Psoas muscle (tissue), 8 donors: ENCODE measurements at places on chromosomes 7 and 10.

DNA sequence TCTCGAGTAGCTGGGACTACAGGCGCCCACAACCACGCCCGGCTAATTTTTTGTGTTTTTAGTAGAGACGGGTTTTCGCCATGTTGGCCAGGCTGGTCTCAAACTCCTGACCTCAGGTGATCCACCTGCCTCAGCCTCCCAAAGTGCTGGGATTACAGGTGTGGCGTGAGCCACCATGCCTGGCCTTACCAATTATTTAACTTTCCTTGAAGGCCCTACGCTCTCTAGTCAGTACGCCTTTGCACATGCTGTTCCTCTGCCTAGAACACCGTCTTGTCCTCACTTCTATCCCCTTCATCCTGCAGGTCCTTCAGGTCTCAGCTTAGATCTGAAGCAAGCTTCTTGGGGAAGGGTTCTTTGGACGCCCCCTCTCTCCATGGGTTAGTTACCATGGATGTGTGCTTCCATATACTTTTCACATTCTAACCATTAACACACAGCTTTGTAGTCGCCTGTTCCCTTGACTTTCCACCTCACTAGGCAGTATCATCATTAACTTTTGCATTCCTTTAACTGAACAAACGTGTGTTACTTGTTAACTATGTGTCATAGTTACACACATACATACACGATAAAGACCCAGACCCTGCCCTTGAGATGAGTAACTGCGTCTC lies 592 bp upstream of the ATP6V1F start:
- DNase-seq, result no peak
- H3K27ac ChIP-seq, result peak overlapping the region; percentile 76
- H3K27me3 ChIP-seq, result no peaks in the 10 kb centered on the region
- peak overlapping the region; percentile 79 for H3K4me3 ChIP-seq

- H3K4me3 ChIP-seq, result no peak overlapping the region
- peaks cover 40% of the 10 kb centered on the region for H3K36me3 ChIP-seq
- no peaks in the 10 kb centered on the region for H3K4me1 ChIP-seq
- no peak for DNase-seq
- no peak overlapping the region for H3K27ac ChIP-seq
- H3K27me3 ChIP-seq, result no peaks in the 10 kb centered on the region
Observed at GRCh38 chr7:30080818-30081217, 52.6 kb downstream of the PLEKHA8 start.

DNA sequence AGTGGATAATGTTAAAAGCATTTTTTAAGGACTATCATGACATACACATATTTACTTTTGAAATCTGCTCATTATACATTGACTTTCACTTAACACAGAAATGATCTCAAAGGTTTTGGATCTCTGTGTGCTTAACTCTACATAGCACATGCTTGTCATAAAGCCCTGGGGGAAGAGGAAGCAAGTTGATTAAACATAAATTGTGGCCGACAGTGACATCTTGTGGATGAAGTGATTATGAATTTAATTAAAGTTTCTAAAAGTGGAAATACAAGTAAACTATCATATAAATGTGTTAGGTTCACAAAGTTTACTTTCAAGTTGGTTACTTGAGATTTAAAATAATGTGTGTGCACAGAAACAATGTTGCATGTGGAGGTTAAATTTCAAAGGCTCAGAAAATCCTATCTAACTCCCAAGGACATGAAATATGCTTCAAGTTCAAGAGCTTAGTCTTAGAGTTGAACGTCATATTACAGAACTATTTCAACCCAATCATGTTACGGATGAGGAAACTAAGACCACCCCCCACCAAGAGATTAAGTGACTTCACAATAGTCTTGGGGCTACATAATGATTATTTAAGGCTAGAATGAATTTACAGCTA lies 1247.8 kb downstream of the GATA3 start:
- no peak overlapping the region for H3K4me3 ChIP-seq
- DNase-seq, result no peak
- H3K27me3 ChIP-seq, result no peaks in the 10 kb centered on the region
- H3K27ac ChIP-seq, result no peak overlapping the region
- H3K4me1 ChIP-seq, result no peaks in the 10 kb centered on the region

DNA sequence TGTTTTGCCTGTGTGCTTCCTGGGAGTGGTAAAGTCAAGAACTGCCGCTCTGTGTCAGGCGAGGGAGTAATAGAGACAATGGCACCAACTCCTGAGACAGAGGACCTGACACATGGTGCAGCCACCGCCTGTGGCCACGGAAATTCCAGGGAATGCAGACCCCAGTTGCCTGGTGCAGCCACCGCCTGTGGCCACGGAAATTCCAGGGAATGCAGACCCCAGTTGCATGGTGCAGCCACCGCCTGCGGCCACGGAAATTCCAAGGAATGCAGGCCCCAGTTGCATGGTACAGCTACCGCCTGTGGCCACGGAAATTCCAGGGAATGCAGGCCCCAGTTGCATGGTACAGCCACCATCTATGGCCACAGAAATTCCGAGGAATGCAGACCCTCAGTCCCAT lies 8.7 kb downstream of the DIP2C start:
- no peak overlapping the region for H3K4me3 ChIP-seq
- H3K4me1 ChIP-seq, result peaks cover 55% of the 10 kb centered on the region
- DNase-seq, result no peak

- H3K27me3 ChIP-seq, result peaks cover 3% of the 10 kb centered on the region
- no peak overlapping the region for H3K27ac ChIP-seq
- peak overlapping the region; percentile 58 for H3K4me3 ChIP-seq
- H3K36me3 ChIP-seq, result no peaks in the 10 kb centered on the region
- no peak for DNase-seq
Observed at GRCh38 chr7:19116121-19117090, 1.0 kb downstream of the TWIST1 start.

DNA sequence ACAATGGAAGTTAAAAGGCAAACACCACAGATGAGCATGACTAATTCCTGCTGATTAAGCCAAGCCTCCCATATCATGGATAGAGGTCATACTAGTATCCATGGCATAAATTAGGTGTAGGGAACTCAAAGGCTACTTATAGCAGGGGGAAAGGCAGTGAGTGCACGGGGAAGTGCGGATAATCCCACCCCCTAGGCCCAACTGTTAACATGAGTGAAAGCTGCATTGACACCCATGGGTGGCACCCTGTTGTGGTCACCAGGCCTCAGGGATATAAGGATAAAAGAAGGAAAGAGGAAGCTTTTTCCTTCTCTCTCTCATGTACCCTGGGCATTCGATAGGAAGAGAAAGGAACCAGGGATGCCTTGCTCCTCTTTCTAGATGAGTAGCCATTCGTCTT lies 161.9 kb downstream of the DGKB start:
- no peaks in the 10 kb centered on the region for H3K27me3 ChIP-seq
- DNase-seq, result no peak
- no peaks in the 10 kb centered on the region for H3K36me3 ChIP-seq
- no peak overlapping the region for H3K4me3 ChIP-seq

- DNase-seq, result no peak
- peaks cover 5% of the 10 kb centered on the region for H3K4me1 ChIP-seq
Observed at GRCh38 chr7:144826208-144826607, 9.6 kb downstream of the TPK1 start.

- H3K4me3 ChIP-seq, result peak overlapping the region; percentile 70
- peaks cover 30% of the 10 kb centered on the region for H3K36me3 ChIP-seq
- no peaks in the 10 kb centered on the region for H3K27me3 ChIP-seq
Observed at GRCh38 chr10:103660364-103661197, 167.1 kb downstream of the NEURL1 start.

GRCh38 chr7:14321947-14322346 lies 332.5 kb upstream of the ETV1 start:
- no peak overlapping the region for H3K27ac ChIP-seq
- no peak overlapping the region for H3K4me3 ChIP-seq
- DNase-seq, result no peak
- no peaks in the 10 kb centered on the region for H3K4me1 ChIP-seq

DNA sequence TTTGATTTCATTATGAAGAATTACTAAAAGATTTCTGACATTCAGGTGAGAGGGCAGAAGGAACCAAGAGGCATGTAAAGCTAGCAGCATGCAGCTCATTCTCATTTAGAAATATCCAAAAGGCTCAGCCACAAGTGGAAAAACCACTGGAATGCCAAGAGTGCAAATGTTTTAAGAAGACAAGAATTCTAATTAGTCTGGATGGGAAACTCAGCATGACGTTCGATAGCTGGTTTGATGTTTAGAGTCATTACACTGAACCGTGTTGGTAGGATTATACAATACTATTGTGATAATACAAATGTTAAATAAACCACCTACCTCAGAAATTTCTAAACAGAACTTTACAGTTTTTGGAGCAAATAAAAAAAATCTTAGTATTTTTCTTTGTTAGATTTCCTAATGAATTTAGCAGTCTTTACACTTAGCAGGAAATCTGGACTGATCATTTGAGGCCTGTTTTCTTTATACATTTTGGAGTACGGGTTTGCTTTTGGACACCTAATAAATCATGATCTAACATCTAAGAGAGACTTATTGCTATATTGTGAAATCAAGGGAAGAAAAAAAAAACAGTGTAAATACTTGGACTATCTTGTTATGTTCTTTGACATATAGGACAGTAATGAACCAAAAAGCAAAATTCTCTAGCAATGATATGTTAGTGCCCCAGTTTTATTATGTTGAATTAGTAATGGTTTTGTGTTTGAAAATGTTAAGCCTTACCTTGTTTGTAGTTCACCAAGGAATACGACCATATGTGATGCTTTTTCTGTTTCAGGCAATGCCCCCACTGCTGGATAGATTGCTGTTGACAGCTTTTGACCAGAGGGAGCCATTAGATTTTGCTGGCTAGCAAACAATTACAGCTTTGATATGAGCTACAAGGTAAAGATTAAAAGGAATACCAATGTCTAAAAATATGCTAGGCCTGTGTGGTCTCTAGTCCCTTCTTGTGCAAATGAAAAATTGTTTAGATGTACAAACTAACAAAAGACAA lies 354.1 kb upstream of the SEMA3A start:
- no peaks in the 10 kb centered on the region for H3K4me1 ChIP-seq
- H3K27ac ChIP-seq, result no peak overlapping the region
- DNase-seq, result no peak
- H3K27me3 ChIP-seq, result no peaks in the 10 kb centered on the region
- H3K36me3 ChIP-seq, result no peaks in the 10 kb centered on the region

- peaks cover 4% of the 10 kb centered on the region for H3K27me3 ChIP-seq
- H3K4me3 ChIP-seq, result no peak overlapping the region
- no peaks in the 10 kb centered on the region for H3K36me3 ChIP-seq
- H3K27ac ChIP-seq, result no peak overlapping the region
- DNase-seq, result no peak
- H3K4me1 ChIP-seq, result no peaks in the 10 kb centered on the region
Observed at GRCh38 chr10:11677480-11677879, 64.7 kb upstream of the ECHDC3 start.

DNA sequence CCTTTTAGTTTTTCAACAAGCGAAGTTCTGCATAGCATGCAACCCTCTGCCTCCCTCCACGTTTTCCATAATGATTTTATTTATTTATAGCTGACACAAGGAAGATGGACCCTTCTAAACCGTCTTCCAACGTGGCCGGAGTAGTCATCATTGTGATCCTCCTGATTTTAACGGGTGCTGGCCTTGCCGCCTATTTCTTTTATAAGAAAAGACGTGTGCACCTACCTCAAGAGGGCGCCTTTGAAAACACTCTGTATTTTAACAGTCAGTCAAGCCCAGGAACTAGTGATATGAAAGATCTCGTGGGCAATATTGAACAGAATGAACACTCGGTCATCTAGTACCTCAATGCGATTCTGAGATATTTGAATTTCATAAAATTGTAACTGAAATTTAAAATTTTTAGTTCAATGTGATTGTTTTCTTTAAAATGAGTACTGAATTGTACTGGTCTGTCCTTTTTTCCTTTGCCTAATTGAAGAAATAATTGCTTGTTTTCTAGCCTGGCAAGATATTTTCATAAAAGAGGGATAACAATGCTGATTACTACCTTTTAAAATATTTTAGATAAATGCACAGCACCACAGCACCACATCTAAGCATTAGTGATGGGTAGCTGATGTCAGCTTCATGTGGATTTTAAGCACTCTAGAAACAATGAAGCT lies 41.5 kb upstream of the SLC39A12 start:
- H3K4me1 ChIP-seq, result no peaks in the 10 kb centered on the region
- H3K36me3 ChIP-seq, result no peaks in the 10 kb centered on the region
- H3K27ac ChIP-seq, result no peak overlapping the region
- H3K4me3 ChIP-seq, result no peak overlapping the region

GRCh38 chr10:120494313-120494710 lies 37.3 kb downstream of the PLPP4 start:
- no peaks in the 10 kb centered on the region for H3K4me1 ChIP-seq
- H3K36me3 ChIP-seq, result no peaks in the 10 kb centered on the region

DNA sequence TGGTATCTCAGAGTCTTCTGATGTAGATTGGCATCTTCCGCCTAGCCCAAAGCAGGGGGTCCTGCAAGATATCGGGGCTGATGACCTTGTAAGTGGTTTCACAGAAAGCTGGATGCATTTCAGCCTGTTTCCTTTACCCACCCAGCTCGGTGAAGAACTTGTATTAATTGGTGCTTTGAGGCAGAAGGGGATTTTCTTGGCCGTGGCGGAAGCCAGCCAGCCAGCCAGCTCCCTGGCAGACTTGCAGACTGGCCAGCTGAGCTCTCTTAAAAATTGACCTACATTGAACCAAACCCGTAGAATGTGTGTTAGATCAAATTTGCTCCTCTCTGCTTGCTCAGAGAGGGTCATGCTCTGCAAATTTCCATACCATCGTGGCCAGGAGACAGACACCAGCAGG lies 218.4 kb downstream of the ADAM12 start:
- no peak overlapping the region for H3K4me3 ChIP-seq
- H3K4me1 ChIP-seq, result no peaks in the 10 kb centered on the region
- no peaks in the 10 kb centered on the region for H3K27me3 ChIP-seq
- no peak for DNase-seq
- no peaks in the 10 kb centered on the region for H3K36me3 ChIP-seq

DNA sequence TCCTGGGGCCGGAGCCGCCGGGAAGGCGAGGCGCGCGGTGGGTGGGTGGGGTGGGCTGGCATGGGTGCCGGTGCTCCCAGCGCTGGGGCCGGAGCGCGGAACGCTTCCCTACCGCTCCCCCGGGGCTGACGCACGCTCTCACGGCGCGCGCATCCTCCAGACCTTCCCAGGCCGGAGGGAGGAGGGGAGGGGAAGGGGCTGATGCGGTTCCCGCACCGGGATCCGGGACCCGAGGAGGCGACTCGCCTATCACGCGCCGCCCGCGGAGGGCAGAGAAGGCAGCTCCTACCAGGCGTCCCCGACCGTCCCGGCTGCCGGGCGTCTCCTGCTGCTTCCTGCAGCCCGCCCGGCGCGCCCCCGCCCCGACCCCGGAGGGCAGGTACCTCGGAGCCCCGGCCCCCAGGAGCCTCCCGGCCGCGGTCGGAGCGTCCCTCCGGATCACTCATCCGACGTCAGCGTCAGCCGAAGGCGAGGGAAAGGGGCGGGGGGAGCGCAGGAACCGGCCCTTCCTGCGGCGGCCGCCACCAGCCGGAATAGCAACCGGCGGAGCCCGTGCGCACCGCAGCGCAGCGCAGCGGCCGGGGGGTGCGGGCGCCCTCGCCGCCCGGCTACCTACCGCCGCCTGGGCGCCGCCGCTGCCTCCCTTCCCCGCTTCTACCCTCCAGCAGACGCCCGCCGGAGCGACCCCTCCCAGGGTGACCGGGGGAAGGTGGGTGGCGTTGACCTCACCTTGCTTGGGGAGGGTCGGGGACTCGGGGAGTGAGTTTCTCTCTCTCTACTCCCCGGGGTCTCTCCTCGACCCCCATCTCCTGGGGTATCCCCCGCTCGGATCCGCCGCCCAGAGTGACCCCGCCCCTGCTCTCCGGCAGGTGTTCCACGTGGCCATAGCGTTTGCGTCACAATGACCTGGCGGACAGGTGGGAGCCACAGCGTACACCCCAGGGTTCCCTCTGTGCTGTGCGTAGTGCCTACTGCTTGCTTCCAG lies at the start of gene ICA1:
Gene ICA1 (minus strand): TSS at position 457 of the 985 bp plus-strand sequence. CDS start 26,241 bp downstream, outside the sequence.
- H3K27me3 ChIP-seq, result peaks cover 58% of the 10 kb centered on the region
- H3K4me3 ChIP-seq, result peak within 1 kb of the TSS; percentile 76
- no peaks in the 10 kb centered on the region for H3K4me1 ChIP-seq
- H3K27ac ChIP-seq, result peak within 1 kb of the TSS; percentile 62
- peak; percentile 70 for DNase-seq
